ENCODE measurements at places on chromosomes 4 and X.

DNA sequence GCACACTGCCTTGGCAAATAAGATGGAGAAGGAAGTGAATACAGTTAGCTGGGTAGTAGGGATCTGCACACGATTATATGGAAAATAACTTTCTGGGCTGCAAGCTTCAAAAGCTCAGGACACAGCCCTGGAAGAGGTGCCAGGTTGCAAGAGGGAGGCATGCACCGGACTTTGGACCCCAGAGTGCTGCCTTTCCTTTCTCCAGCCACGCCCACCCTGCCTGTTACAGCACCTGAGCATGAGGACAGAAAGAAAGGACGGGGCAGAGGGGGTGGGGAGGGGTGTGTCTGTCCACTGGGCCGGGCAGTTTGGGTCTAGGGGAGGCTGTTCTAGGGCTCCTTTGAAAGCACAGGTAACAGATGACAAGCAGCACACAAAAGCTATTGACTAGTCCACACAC is 152.8 kb downstream of the ENPP6 start:
- no peak for DNase-seq

- DNase-seq: no peak
Observed at GRCh38 chrX:2538031-2538757, 37.4 kb upstream of the DHRSX start.

DNA sequence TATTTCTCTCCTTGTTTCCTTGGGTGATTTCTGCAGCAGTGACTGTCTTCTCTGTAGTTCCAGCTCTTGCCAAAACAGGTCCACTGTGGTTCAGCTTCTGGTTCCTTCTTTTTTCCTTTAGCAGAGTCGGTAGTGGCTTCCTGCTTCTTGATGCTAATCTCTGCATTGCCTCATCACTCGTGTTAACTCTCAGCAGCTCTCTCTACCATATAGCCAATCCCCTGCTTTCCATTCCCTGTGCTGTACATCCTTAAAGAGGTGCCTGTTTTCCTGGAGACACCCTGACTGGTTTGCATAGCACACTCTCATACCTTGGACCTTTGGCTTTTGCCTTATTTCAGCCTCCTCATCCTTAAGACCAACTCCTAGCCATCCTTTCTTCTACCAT is 191.2 kb upstream of the LNX1 start:
- no peak for DNase-seq

- DNase-seq: no peak
Observed at GRCh38 chrX:68304602-68305001, 128.7 kb downstream of the OPHN1 start.

DNA sequence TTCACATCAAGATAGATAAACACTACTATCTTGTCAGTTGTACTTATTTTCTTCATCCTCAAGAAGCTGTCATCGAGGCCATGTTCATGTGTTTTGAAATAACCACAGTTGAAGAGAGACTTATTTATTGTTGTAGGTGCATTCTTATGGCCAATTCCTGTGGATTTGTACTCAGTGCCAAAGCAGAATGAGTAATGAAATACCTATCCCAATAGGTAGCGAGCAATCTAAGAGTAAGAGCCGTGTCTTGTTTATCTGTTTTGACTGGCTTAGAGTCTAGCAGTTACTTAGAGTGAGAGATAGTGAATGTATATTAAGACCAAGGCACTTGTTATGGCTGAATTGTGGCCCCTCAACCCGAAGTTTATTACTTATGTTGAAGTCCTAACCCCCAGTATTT is 631.0 kb upstream of the SPANXN1 start:
- DNase-seq: no peak

DNA sequence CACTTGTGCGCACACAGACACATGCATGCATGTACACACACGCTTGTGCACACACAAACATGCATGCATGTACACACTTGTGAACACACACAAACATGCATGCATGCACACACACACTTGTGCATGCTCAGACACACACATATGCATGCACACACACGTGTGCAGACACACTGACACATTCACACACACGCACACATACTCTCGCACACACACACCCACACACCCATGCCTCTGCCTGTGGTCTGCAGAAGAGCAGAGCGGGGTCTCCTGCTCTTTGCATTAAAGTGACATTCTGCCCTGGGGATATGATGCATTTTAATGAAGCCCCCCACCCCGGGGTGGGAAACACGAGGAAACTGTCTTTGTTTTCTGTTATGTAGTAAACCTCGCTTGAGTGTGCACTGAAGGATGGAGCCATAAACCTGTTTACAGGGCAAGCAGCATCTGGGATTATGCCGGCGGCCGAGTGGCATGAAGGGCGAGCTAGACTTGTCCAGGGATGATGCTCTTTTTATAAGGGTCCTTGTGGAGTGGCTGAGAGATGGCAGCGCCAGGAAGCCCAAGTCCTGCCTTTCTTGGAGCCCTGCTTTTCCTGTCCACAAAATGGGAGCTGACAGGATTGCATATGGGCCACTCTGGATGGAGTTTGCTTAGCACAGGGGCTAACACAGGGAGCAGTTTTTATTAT is 17.8 kb downstream of the PSAPL1 start:
- no peak for DNase-seq

DNA sequence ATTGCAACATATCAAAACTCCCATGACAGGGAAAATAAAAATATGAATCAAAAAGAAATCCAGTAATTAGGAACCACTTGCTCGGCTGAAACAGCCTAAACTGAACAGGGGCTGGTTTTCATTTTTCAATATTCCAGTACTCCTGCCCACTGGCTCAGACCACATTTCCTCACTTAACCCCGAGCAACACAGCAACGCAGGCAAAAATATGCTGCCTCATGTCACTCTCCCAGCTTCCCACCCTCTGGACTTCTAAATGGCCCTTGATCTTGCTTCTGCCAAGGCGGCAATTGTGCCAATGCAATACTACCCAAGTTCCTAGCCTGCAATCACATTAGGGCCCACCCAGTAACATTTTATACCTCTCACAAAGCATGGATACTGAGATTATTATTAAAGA is 30.6 kb downstream of the USP46 start:
- DNase-seq: no peak

DNA sequence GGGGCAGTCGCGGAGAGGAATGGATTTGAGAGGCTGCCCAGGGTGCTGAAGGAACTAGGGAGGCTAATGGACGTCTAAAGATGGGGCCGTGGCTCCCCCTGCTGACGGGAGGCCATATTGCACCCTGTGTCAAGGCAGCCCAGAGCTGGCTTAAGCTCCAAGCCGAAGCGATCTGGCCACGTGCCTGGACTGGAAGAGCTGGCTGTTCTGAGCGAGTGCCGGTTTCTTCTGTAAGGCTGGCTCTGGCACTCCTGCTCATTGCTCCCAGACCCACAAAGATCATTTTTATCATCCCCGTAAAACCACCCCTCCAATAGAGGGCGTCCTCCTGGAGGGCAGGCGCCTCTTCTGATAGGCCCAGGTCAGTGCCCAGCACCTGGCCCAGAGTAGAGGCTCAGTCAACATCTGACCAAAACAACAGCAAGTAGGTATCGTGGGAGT is 5.6 kb downstream of the PNCK start:
- DNase-seq: peak; percentile 68

DNA sequence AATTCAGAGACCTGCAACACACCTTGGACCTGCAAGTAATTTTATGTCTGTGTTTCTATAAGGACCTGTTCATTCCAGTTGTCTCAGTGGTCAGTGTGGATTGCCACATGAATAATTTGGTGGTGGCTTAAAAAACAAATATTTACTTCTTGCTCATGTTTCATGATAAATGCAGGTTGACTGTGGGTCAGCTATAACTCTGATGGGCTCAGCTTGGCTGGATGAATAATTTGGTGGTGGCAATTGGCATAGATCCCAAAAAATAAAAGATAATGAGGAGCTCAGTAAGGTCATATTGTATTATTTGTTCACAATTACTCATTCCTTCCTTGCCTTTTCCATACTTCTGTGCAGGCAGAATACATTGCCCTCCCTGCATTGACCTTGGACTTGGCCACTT is 18.9 kb upstream of the SCRG1 start:
- DNase-seq: no peak

DNA sequence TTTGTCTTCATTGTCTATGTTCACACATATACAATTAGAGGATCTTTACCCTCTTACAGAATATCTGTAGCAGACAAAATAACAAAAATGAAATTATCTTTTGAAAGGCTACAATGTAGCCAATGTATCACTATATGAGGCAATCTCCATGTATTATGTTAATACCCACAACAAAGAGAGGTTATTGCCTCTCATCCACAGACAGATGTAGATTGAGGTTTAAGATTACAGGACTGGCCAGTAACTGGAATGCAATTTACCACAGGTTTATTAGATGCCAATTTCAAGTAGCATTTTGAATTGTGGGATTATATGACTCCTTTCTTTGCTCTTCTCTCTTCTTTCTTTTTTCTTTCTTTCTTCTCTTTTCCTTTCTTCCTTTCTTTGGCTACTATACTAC is 242.6 kb downstream of the ANKRD50 start:
- DNase-seq: no peak

DNA sequence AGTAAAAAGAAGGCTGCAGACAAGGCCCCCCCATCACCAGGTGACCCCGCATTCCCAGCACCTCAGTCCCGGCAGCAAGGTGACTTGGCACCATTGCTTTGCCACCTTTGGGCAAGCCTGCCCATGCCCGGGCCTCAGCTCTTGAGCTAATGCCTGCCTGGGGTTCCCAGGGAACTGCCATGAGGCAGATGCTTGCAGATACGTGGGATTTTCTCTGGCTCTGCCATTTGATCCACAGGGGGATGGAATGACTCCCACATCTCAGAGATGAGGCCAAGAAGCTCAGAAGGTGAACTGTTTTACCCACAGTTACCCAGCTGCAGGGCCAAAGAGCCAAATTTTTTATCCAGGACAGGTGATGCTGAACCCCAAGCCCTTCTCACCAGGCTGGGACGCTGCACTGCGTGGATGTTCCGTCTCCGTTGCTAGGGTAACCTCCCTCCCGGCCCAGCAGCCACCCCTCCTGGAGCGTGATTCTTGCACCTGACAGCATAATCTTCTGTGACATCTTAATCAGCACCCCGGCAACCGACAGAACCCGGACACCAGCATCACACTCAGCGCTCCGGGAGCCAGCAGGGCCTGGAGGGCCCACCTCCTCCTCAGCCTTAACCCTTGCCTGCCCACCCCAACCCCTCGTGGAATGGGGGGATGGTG is 15.7 kb upstream of the MSX1 start:
- no peak for DNase-seq

DNA sequence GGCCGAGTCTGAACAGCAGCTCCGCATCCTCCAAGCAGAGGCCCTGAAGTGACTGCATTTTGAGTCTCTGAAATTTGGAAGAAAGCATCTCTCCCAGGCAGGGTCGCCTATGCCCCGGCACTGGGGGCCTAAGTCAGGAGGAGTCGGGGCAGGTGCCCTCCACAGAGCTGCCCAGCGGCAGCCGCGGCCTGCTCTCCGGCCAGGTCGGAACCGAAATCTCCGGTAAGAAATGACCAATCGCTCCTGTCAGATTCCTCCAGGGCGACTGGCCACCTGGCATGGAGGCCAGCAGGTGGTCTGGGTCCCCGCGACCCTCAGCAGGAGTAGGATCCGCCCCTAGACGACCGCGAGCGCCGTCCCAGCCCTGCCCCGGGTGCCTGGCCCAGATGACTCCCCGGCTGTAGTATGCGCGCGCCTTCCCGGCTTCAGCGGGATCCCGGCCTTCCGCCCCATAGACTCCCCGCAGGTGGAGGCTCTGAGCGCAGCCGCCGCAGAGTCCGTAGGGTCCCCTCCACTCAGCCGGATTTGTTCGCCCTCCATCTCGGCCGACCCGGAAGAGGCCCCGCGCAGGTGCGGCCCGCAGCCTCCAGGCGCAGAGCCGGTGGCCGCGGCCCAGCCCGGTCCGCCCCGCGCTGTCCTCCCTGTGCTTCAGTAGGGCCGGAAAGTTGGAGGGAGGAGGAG is 1.5 kb downstream of the NKX1-1 start:
- no peak for DNase-seq

- DNase-seq: no peak
Observed at GRCh38 chrX:9845578-9845952, 59.3 kb downstream of the SHROOM2 start.

GRCh38 chr4:79217025-79217424 is 108.8 kb downstream of the NAA11 start:
- no peak for DNase-seq

GRCh38 chr4:161172396-161173026 is 991.3 kb downstream of the FSTL5 start:
- DNase-seq: no peak

DNA sequence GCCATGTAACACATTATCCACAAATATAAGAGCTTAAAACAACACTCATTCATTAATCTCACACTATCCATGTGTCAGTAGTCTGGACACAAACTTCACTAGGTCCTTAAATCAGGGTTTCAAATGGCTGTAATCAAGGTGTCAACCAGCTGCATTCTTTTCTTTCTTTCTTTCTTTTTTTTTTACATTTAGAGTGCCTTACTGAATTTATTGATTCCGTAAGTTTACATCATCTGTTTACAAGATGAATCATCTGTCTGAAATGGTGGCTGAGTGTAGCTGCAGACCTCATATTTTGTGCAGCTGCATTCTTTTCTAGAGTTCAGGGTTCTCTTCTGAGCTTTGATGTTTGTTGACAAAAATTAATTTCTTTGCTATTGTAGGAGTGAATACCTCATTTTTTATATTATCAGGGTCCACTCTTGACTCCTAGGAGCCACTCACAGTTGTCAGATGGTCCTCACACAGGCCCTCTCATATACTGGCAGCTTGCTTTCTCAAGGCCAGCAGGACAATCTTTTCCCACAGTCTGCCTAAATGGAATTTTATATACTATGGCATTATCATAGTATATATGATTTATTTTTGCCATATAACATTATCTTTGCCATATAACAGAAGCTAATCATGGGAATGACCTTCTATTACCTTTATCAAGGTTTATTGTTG is 37.8 kb downstream of the SPOCK3 start:
- DNase-seq: peak; percentile 66

DNA sequence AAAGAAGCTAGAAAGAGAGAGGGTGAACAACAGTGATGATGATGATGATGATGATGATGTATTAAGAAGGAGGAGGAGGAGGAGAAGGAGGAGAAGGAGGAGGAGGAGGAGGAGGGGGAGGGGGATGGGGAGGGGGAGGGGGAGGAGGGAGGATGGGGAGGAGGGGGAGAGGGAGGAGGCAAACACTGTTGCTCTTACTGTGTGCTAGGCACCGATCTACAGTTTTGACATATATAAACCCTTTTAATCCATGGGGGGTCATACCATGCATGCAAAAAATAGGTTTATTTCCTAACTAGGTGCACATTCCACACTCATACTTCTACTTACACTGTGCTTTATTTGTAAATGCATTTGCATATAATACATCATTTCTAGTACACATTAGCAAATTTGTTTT is 482.8 kb upstream of the FAM241A start:
- no peak for DNase-seq

GRCh38 chr4:7161721-7162214 is 30.6 kb upstream of the SORCS2 start:
- no peak for DNase-seq

GRCh38 chr4:77849278-77849965 is 13.2 kb upstream of the MRPL1 start:
- DNase-seq: no peak

DNA sequence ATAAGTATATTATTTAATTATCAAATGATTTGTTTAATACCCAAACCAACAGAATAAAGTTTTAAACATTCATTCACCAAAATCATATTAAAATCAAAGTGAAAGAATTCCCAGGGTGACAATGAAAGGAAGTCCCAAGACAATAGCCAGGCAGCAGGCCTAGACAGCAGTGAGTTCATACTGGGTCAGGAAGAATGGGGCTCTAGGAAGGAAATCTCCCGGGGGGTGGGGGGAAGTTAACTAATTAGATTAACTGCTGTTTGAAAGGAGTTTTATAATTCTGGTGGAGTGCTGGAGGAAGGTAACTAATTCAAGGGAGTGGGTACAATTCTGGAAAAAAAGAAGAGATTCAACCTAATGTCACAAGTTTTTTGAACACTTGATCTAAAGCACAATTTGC is 104.1 kb downstream of the ZAR1 start:
- DNase-seq: no peak

- no peak for DNase-seq
Observed at GRCh38 chr4:32117693-32118092, 1397.5 kb downstream of the PCDH7 start.
